ENCODE measurements at places on chromosomes 6 and 20. TPM values are rescaled to one million over a fixed set of nuclear protein-coding genes. Genes with fewer than 3 reads are reported as not detected.
A peak's percentile ranks its signal among the peaks of the same experiment; 100 is the strongest.

GRCh38 chr6:134238960-134239795 lies 78.7 kb downstream of the SGK1 start:
- DNase-seq, result no peak

GRCh38 chr6:126176282-126176681 lies 163.6 kb upstream of the CENPW start:
- DNase-seq, result no peak

DNA sequence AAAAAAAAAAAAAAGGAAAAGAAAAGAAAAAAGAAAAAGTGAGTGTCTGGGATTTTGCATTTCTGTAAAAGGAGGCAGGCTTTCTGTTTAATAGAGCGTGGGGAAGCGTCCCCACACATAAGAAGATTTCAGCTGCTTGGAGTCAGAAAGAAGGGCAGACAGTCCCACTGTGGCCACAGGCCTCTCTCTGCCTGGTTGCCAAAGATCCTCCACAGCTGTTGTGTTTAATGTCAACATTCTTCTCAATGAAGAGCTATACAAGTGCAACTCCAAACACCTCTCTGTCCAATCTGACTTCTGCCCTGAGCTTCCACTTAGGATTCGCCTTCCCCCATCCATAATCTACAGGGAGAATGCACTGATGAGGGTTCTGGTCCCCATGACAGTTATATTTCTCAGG lies 64.3 kb upstream of the MLN start:
- DNase-seq, result no peak

MMP24 gene
- total RNA-seq, result not detected

FAM209B gene
- 0.60 TPM for total RNA-seq

DNA sequence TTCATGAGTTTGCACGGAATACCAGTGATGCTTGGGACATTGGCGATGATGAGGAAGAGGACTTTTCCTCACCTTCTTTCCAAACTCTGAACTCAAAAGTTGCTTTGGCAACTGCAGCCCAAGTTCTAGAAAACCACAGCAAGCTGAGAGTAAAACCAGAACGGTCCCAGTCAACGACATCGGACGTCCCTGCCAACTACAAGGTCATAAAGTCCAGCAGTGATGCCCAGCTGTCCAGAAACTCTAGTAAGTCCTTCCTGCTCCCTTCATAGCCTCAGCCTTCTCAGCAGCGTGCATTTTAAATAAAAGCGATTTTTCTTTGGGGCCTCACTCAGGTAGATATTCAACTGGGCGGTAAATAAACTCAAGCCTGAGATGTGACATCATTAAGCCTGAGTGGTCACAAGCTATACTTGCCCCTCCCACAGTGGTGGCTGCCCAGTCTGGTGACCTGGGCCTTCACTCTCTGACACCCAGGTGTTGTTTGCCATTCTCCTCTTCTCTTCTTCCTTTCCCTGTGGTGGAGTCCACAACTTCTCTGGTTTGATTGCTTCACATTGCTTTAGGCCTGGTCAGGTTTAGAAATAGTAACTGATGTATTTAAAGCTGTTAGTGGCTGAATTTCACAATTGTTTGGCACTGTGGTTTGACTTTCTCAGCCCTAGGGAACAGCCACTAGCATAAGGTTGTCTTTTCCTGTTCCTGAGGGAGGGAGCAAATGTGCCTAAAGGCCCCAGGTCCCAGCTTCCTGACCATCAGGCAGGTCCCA lies 21.6 kb upstream of the TMEM217 start:
- no peak for DNase-seq

MRPL18 gene
- total RNA-seq, result 106 TPM

DNA sequence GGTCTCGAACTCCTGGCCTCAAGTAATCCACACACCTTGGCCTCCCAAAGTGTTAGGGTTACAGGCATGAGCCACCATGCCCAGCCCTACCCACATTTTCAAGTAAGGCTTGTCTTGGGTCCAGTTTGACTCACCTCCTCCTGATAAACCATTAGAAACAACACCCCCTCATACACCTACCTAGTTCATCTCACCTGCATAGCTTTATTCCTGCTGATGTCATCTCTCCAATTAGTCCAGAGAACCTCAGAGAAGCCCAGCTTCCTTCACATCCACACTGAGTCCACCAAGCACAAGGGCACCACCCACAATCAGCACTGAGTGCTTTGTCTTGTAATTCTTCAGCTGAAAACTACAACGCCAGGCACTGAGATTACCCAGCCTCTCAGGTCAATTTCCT lies 35.3 kb downstream of the KIF16B start:
- no peak for DNase-seq

SLC17A3 gene
- total RNA-seq, result not detected

KIF25 gene
- total RNA-seq, result not detected

DNA sequence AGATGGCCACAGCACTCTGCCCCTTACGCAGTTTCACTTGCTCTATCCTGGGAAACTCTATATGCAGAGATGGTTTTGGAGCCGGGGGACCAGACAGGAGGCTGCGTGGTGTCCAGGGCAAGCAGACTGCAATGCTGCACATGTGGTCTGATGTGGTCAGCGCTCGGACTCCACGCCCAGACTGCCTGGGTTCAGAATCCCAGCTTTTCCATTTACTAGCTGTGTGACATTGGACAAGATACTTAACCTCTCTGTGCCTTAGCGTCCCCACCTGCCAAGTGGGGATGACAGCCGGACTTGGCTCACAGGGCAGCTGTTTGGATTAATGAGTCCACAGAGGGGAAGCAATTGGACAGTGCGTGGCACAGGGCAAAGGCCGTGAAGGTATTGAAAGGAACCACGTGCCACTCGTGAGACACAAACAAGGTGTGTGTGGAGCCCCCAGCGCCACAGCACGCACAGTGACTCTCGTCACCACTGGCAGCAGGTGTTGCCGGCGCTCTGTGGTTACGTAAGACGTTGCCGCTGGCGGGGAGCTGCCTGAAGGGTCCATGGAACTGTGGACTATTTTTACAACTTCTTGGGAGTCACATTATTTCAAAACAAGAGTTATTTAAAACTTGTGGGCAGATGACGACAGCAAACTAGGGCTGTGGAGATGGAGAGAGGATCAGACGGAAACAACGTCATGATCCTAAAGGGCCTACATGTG lies 201.4 kb downstream of the PREX1 start:
- peak; percentile 40 for DNase-seq

DNA sequence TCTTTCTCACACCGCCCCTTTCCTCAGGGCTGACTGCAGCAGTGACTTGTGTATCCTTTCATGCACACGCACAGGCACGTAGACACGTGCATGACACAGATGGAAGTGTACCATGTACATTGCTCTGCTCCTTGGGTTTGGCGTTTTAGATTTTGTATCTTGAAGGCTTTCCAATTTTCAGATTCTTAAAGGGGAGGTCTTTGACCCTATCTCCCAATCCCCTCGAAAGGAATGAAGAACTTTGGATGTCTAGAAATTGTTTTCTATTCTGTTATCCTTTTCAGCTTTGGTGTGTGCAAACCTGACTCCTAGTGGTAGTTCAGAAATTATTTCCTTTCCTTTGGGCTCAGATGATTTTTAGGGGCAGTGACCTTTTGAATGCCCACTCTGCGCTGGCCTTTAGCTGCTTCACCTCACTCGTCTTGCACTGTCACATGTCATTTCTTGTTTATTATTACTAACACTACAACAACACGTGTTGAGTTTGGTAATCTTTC lies 63.0 kb downstream of the HIVEP1 start:
- DNase-seq, result no peak

- DNase-seq, result no peak
Observed at GRCh38 chr6:55913228-55914195, 38.1 kb upstream of the BMP5 start.

DNA sequence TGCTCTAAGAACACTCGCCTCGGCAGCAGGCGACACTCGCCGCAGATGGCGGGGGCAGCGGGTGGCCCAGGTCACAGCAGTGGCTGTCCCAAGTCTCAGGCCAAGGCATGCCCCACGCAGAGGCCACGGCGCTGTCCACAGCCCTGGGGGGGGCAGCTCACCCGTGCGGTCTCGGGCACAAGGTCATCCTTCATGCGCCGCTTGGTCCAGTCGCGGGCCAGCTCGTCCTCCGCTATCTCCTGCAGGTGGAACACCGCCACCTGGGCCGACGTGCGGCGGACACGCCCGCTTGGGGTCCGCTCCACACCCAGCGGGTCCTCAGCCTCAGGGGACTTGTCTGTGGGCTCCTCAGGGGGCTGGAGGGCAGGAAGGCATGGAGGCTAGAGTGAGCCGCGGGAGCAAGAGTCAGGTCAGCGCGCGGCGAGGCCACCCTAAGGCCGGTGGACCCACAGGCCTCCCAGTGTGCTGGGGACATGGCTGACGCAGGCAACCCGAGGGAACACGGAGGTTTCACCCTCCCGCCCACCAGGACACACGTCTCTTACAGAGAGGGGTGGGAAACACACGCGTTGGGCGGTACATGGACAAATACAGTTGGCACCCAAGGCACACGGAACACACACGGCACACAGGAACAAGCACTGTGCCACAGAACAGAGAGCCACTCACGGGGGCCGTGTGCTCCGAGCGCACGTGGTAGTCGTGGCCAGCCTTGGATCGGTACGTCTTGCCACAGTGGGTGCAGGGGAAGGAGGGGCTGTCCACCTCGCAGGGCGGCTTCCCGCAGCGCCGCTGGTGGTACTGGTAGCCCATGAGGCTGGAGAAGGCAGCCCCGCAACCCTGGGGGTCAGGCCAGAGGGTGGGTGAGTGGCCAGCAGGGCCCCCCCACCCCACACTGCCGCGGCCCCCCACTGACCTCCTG lies 6.5 kb upstream of the UCKL1 start:
- no peak for DNase-seq

GRCh38 chr20:3987296-3987695 lies 28.1 kb downstream of the RNF24 start:
- no peak for DNase-seq

DNA sequence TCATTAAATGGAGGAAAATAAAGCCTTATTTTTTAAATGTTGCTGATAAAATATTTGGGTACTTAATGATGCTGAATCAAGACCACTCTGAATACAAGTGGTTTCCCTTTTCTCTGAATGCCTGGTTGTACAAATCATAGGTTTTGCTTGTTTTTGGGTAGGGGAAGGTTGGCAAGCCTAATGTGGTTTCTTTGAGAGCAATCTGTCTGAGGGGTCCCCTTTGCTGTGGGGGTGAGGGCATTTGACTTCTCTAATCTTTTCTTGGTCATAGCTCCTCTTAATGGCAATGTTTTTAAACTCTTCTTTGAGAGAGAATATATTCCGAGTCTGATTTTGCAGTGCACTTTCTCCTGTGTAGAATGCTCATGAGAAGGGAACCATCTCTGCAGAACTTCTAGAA lies 99.2 kb downstream of the SOX4 start:
- no peak for DNase-seq

- DNase-seq, result no peak
Observed at GRCh38 chr6:166575205-166575604, 11.3 kb downstream of the RAMACL start.

CHMP4B gene
- total RNA-seq, result 90.6 TPM

DEFB132 gene
- not detected for total RNA-seq

SLC16A10 gene
- total RNA-seq, result 12.0 TPM

DNA sequence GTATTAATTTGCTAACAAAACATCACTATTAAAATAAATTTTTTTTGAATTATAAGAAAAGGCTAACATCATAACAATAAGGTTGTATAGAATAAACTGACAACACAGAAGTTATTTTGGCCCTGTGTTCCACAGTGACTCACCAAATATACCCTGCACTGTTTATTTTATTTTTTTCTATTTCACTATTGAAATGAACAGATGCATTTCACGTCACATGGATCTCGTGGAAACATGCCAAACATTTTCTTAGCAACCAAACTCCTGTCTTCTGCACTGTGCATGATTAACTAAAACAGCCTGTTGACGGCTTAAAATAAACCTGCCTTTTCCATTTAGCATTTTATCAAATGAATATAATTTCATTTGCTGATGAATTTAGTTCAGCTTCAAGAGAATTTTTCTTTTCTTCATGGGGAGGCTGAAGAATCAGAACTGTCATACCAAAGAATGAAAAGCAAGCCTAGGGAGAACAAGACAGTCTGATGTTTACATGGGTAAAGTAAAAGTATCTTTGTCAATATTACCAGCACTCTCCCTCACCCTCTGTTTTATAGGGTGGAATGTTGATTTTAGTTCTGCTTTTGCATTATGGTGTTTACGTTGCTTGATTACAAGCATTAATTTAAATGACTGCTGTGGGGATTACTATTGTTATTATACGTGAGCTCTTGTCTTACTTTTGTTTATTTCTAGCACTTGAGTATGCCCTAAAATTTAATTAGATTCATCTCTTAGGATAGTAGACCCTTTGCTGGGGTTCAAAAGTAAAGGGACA lies 115.3 kb downstream of the LCA5 start:
- DNase-seq, result no peak

DNA sequence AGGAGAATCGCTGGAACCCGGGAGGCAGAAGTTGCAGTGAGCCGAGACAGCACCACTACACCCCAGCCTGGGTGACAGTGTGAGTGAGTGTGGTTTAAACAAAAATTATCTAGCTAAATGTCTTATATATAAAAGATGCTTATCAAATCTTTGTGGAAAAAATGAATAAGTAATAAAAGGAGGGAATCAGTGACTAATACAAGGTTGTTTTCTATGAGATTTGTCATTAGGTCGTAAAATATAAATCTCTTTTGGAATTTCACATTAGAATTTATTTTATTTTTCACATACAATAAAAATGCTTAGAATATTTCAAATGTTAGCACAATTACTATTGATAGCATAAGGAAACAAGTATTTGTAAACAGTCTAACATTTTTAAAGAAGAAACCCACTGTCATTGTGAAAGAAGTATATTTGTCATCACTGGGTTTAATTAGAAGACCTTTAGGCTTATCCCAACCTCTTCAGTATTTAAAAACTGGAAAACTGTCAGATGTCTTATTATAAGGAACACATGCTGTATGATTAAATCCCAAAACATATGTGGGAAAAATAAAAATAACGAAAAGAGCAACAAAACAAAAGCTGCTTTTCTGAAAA lies 47.1 kb downstream of the ASCC3 start:
- DNase-seq, result no peak

MRAP2 gene
- not detected for total RNA-seq

GRCh38 chr6:157281570-157281969 lies 41.7 kb downstream of the TMEM242 start:
- no peak for DNase-seq

GRCh38 chr6:39020136-39020535 lies 28.4 kb upstream of the GLP1R start:
- no peak for DNase-seq

- DNase-seq, result no peak
Observed at GRCh38 chr6:135189344-135189743, 8.2 kb downstream of the MYB start.

SLC17A1 gene
- total RNA-seq, result not detected

- no peak for DNase-seq
Observed at GRCh38 chr6:15501826-15502445, 160.9 kb downstream of the DTNBP1 start.

GRCh38 chr20:31474758-31475427 lies at the start of the genes DEFB124 and REM1:
Gene DEFB124 (minus strand): TSS chr20:31475127. CDS start chr20:31473013, 2,114 bp downstream.
Gene REM1 (plus strand): TSS chr20:31475288. CDS start chr20:31476446, 1,158 bp downstream.
- no peak for DNase-seq

DNA sequence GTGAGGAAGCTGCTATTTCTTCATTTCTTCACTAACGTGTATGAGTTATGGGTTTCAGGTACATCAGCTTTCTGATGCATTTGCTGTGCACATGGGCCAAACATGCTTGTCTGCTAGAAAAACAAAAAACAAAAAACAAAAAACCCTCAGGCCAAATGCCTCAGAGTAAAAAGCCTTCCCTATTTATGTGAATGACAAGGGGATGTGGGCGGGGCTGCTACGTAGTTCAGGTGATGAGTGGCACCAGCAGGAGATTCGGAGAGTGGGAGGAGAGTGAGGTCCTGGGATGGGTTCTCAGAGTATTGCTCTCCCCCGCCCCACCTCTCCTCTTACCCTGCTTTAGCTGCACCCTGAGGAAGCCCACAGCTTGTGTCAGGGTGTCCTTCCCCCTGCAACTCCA lies 596.8 kb upstream of the JAG1 start:
- DNase-seq, result no peak

PHF20 gene
- 50.6 TPM for total RNA-seq

PDE10A gene
- not detected for total RNA-seq
